ENCODE measurements at places on chromosomes 16 and 17.

DNA sequence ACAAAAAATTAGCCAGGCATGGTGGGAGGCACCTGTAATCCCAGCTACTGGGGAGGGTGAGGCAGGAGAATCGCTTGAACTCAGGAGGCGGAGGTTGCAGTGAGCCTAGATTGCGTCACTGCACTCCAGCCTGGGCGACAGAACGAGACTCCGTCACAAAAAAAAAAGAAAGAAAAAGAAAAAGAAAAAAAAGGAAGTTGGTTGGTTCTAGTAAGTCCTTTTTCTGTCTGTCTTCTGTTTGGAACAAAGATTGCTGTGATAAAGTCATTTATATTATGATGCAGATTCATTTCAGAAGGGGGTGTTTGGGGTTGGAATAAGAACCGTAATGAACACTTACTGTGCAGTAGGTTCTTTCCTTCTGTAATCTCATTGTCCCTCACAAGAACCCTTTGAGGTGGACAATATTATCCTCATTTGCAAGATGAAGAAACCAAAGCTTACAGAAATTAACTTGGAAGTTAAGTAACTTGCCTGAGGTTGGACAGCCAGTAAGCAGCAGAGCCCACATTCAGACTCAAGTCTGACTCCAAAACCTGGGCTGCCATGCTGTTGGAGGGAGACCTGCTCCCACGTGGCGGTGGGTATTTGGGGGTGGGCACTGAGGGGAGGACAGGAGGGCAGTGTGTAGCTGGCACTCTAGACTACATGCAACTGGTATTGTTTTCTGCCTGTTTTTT is 10.3 kb downstream of the MINK1 start:
- no peak overlapping the region for H3K27ac ChIP-seq
- H3K4me1 ChIP-seq: no peaks in the 10 kb centered on the region
- no peaks in the 10 kb centered on the region for H3K36me3 ChIP-seq

DNA sequence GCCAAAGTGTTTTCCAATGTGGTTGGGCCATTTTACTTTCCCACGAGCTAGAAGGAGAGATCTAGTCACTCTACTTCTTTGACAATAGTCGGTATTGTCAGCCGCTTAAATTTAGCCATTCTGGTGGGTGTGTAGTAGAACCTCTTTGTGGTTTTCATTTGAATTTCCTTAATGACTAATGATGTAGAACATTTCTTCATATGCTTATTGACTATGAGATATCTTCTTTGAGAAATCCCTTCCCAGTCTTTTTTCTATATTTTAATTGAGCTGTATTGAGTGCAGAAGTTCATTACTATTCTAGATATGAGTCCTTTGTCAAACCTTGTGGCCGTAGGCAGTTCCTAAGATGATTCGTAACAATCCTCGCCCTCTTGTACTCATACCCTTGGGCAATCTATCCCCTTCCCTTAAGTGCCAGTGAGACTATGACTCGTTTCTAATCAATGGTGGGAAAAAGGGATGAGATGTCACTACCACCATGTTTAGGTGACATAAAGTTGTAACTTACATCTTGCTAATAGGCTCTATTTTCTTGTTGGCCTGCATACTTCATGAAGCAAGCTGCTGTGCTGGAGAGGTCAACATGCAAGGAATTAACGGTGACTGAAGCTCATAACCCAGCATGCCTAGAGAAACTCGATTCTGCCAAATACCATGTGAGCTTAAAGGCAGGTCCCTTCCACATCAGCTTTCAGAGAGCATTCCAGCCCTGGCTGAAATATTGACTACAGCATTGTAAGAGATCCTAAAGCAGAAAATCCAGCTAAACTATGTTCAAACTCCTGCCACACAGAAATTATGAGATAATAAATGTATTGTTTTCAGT is 817.9 kb upstream of the SOX9 start:
- H3K27ac ChIP-seq: no peak overlapping the region
- no peaks in the 10 kb centered on the region for H3K36me3 ChIP-seq
- H3K4me3 ChIP-seq: no peak overlapping the region
- no peaks in the 10 kb centered on the region for H3K27me3 ChIP-seq
- H3K4me1 ChIP-seq: no peaks in the 10 kb centered on the region

- no peaks in the 10 kb centered on the region for H3K4me1 ChIP-seq
- H3K36me3 ChIP-seq: peaks cover 17% of the 10 kb centered on the region
- no peak overlapping the region for H3K4me3 ChIP-seq
Observed at GRCh38 chr17:74227271-74228080, 14.1 kb downstream of the TTYH2 start.

- H3K27me3 ChIP-seq: no peaks in the 10 kb centered on the region
- peak; percentile 63 for DNase-seq
- no peaks in the 10 kb centered on the region for H3K4me1 ChIP-seq
- no peak overlapping the region for H3K4me3 ChIP-seq
- no peaks in the 10 kb centered on the region for H3K36me3 ChIP-seq
Observed at GRCh38 chr17:77330602-77331081, 189.9 kb downstream of the SEC14L1 start.

GRCh38 chr16:70395345-70395901 is 43.5 kb downstream of the ST3GAL2 start:
- H3K27me3 ChIP-seq: no peaks in the 10 kb centered on the region
- no peak overlapping the region for H3K4me3 ChIP-seq
- DNase-seq: peak; percentile 32
- no peak overlapping the region for H3K27ac ChIP-seq
- H3K4me1 ChIP-seq: peaks cover 6% of the 10 kb centered on the region

DNA sequence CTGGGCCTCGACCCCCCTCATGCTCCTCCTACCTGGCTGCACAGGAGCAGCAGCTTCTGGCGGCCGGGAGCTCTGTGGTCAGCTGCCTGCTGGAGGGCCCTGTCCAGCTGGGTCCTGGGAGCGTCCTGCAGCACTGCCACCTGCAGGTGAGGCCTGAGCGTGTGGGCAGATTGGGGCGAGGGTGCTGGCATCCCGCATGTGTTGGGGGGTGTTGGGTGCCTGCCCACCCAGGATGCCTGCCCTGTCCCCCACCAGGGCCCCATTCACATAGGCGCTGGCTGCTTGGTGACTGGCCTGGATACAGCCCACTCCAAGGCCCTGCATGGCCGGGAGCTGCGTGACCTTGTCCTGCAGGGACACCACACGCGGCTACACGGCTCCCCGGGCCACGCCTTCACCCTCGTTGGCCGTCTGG is 16.5 kb downstream of the FCSK start:
- H3K4me3 ChIP-seq: no peak overlapping the region
- H3K4me1 ChIP-seq: no peaks in the 10 kb centered on the region
- H3K27ac ChIP-seq: no peak overlapping the region
- no peaks in the 10 kb centered on the region for H3K27me3 ChIP-seq
- H3K36me3 ChIP-seq: peaks cover 29% of the 10 kb centered on the region
- DNase-seq: no peak

- no peaks in the 10 kb centered on the region for H3K4me1 ChIP-seq
- H3K27me3 ChIP-seq: no peaks in the 10 kb centered on the region
- no peak for DNase-seq
- H3K36me3 ChIP-seq: no peaks in the 10 kb centered on the region
Observed at GRCh38 chr16:85422196-85422631, 190.9 kb upstream of the GSE1 start.

GRCh38 chr16:77885571-77886295 is 97.4 kb downstream of the VAT1L start:
- H3K4me1 ChIP-seq: peaks cover 25% of the 10 kb centered on the region
- no peak for DNase-seq
- no peaks in the 10 kb centered on the region for H3K36me3 ChIP-seq
- H3K4me3 ChIP-seq: no peak overlapping the region
- H3K27me3 ChIP-seq: no peaks in the 10 kb centered on the region

DNA sequence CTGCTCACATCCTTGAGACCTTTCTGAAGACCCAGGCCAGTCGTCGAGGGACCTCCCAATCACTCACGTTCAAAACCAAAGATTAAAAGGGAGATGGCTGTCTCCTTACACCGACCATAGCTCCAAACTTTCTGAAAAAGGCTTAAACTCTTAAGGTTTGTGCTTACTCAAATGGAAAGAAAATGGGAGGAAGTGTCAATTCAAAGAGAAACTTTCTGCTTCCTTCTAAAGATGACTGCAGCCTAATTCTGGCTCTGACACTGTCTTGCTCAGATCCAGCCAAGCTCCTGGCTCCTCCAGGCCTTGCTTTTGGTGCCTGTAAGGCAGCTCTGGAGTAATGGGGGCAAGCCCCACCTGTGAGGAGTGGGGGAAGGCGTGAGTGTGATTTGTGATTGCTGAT is 54.9 kb upstream of the WSB1 start:
- H3K36me3 ChIP-seq: no peaks in the 10 kb centered on the region
- no peak for DNase-seq
- no peak overlapping the region for H3K4me3 ChIP-seq
- H3K4me1 ChIP-seq: peaks cover 33% of the 10 kb centered on the region
- no peaks in the 10 kb centered on the region for H3K27me3 ChIP-seq

- no peak overlapping the region for H3K4me3 ChIP-seq
- no peak for DNase-seq
- H3K36me3 ChIP-seq: peaks cover 4% of the 10 kb centered on the region
- H3K27me3 ChIP-seq: no peaks in the 10 kb centered on the region
- H3K27ac ChIP-seq: no peak overlapping the region
Observed at GRCh38 chr16:86634292-86634691, 55.9 kb downstream of the FOXL1 start.

DNA sequence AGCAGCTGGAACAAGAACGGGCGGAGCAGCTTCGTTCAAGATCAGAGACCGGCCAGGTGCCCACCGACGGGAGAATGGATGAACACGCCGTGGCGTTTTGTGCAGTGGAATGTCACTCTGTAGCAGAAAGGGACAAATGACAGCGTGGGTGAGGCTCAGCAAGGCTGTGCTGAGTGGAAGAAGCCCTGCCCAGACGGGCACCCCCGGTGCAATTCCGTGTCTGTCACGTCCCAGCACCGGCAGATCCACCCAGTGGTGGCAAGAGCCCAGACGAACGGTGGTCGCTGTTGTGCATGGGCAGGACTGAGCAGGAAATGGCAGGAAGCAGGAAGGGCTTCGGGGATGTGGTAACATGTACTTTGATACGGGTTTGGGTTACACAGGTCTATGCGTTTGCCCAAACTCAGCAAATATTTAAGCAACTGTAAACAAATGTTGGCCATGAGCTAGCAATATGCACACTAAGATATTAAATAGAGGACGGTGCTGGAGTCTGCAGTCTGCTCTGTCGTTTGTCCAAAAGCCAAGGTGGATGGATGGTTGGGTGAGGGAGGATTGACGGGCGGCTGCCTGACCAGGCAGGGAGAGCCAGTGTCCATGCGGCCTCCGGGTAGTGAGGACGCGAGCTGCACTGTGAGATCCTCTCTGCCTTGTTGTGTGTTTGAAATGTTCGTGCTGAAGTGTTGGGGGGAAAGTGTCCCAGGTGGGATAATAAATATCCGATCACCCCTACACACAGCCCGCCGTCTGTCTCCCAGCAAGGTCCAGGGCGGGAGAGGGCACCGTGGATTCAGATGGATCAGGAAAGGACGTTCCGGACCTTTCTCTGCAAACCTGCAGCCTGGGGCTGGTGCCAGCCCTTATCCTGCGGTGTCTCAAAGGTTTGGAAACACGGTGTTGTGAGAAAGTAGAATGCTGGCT is 48.4 kb downstream of the COX4I1 start:
- peak; percentile 51 for DNase-seq
- H3K4me3 ChIP-seq: no peak overlapping the region

- peak; percentile 77 for DNase-seq
- H3K27me3 ChIP-seq: no peaks in the 10 kb centered on the region
- peaks cover 8% of the 10 kb centered on the region for H3K4me1 ChIP-seq
- H3K4me3 ChIP-seq: peak overlapping the region; percentile 85
- H3K36me3 ChIP-seq: no peaks in the 10 kb centered on the region
- H3K27ac ChIP-seq: peak overlapping the region; percentile 95
Observed at GRCh38 chr16:11742093-11742535, 543 bp downstream of the TXNDC11 start.

DNA sequence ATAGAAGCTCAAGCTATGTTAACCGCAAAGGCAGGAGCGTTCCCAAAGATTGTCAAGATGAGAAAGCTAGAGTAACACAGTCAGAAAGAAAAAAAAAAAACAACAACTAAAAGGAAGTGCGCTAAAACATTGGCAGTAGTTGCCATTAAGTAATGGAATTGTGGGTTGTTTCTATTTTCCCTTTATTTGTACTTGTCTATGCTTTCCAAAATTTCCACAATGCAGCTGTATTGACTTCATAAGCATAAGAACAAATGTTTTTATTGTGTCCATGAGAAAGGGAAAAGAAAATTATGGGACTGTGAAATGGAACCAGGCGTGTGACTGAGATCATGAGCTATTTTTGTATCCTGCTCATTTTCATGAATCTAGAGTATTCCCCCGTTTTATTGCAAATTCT is 153.4 kb downstream of the TMEM114 start:
- no peak overlapping the region for H3K27ac ChIP-seq
- H3K4me3 ChIP-seq: no peak overlapping the region
- H3K4me1 ChIP-seq: no peaks in the 10 kb centered on the region
- H3K36me3 ChIP-seq: no peaks in the 10 kb centered on the region

- H3K27me3 ChIP-seq: no peaks in the 10 kb centered on the region
- peaks cover 21% of the 10 kb centered on the region for H3K36me3 ChIP-seq
- no peak overlapping the region for H3K4me3 ChIP-seq
- peak overlapping the region; percentile 100 for H3K27ac ChIP-seq
- DNase-seq: peak; percentile 79
Observed at GRCh38 chr17:8163978-8164814, 1.4 kb upstream of the VAMP2 start.

DNA sequence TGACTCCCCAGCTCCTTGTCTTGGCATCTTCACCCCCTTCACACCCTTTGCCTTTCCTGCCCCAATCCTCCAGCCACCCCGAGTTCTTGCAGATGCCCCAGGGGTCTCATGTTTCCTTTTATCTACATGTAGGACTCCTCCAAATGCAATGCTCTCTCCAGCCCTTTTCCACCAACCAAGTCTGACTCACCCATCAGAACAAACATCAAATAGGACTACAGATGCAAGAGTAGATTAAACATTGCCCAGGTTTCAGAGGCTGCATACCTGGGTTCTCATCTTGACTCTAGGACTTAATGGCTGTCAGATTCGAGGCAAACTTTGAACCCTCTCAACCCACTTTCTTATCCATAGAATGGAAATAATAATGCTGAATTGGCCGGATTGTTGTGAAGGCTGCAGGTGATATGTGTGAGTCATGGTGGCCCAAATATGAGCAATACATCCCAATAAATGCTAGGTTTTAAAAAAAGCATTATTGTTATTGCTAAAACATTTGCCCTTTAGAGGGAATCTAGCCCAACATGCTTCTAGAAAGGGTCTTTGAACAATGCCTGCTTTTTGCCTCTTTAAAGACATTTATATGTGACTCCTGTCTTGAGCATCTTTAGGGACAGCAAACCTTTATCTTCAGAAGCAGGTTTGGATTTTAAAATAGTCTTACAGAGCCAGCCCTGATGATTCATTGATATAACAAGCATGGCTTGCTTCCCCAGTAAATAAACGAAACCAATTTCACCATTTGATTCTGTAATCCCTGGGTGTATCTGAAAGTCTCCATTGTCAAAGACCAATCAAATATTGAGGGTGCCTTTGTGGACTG is 310.1 kb downstream of the FOXL1 start:
- H3K27me3 ChIP-seq: no peaks in the 10 kb centered on the region
- no peak overlapping the region for H3K27ac ChIP-seq
- H3K4me3 ChIP-seq: no peak overlapping the region
- H3K36me3 ChIP-seq: no peaks in the 10 kb centered on the region
- no peaks in the 10 kb centered on the region for H3K4me1 ChIP-seq

Measured in tibial artery (tissue), 4 donors.